ENCODE measurements at places on chromosomes 1 and 21. TPM values are rescaled to one million over a fixed set of nuclear protein-coding genes. Genes with fewer than 3 reads are reported as not detected.

TTC39A gene
- 0.38 TPM for total RNA-seq

HAO2 gene
- not detected for total RNA-seq

ADAMTS4 gene
- 1.1 TPM for total RNA-seq

CNR2 gene
- total RNA-seq: 0.10 TPM

GUCA2B gene
- total RNA-seq: not detected

LY9 gene
- total RNA-seq: 8.9 TPM

SLC35D1 gene
- 24.5 TPM for total RNA-seq

TAL1 gene
- total RNA-seq: 0.05 TPM

PLPPR5 gene
- total RNA-seq: not detected

USH2A gene
- total RNA-seq: not detected

NPPB gene
- not detected for total RNA-seq

ANGPTL1 gene
- total RNA-seq: not detected

CASZ1 gene
- total RNA-seq: 8.4 TPM

NEK7 gene
- total RNA-seq: 72.1 TPM
